Stimulated activated CD8-positive, alpha-beta memory T cell treated with anti-CD3 and anti-CD28 coated beads, Interleukin-15, amount 100 ng/mL, for 48 hours (primary cell): ENCODE measurements at places on chromosomes 13 and 19.
A peak's percentile ranks its signal among the peaks of the same experiment; 100 is the strongest.

GRCh38 chr19:50516456-50516855, 2.7 kb upstream of the ASPDH start:
- no peak for DNase-seq

- no peak for DNase-seq
These were observed 392.1 kb downstream of the MYO16 start for GRCh38 chr13:109021558-109021957.

DNA sequence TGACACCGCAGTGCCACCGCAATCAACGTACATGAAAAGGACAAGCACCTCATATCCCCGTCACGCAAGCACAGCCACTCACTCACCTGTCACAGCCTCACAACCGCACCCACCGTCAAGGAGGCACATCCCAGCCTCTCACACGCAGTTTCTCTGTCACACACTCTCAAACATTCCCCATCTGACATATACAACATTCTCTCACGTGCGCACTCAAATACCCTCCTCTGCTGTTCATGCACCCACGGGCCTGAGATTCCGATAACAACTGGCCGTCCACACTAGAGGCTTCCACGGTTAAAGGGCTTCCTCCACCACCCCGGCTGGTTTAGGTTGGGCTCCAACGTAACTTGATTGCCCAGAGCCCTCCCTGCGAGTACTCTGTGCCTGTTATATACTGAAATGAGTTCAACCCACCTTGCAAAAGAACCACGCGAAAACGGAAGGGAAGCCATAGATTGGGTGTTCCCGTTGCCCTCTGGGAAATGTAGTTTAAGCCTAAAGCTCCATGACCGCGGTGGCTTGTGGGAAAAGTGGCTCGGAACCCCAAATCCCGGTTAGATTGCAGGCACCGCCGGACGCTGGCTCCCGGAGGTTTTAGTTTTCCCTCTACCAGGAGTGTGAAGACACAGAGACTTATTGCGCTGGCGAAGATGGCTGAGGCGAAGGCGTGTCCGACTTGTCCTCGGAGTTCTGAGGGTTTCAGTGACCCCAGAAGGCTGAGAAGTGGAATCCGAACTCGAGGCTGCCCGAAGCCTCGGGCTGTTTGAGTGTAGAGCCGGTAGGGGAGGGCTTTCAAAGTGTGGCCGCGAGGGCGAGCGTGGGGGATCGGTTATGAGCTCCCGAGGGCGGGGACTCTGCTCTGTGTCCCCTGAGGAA, at the start of gene ZNF573:
ZNF573 (minus strand) TSS at position 460 of the 879 bp plus-strand sequence. CDS start 5,857 bp downstream, outside the sequence.
- DNase-seq: peak; percentile 69

- DNase-seq: peak; percentile 14
These were observed 190.9 kb downstream of the COL4A1 start for GRCh38 chr13:110116072-110116487.

GRCh38 chr19:51887522-51888498, at the start of gene ZNF577:
Gene ZNF577 (minus strand): TSS chr19:51887951. CDS start chr19:51880382, 7,569 bp downstream.
- peak; percentile 46 for DNase-seq

DNA sequence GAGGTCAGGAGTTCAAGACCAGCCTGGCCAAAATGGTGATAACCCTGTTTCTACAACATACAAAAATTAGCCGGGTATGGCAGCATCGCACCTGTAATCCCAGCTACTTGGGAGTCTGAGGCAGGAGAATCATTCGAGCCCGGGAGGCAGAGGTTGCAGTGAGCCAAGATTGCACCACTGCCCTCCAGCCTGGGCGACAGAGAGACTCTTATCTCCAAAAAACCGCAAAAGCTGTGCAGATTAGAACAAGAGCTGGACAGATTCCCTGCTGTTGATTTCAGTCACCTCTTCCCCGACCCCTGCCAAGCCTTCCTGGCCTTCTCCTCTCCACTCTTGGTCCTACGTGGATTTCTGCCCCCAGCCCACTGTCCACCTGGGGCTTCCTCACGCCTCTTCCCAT, 8.3 kb downstream of the CAMSAP3 start:
- no peak for DNase-seq

DNA sequence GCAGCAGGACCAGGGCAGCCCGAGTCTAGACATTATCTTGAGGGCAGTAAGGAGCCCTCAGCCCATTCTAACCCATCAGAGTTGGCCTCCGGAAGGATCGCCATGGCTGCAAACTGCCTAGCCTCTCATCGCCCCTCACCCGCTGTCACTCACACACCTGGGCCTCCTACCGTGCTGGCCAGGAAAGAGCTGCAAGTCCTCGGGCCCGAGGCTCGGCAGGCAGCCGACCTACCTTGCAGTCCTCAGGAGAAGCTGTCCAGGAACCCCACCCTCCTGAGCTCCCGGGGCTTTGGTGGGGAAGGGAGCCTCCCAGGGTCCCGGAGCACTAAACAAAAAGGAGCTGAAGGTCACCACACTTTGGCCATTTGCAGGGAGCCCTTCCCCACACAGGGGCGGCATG, 46.8 kb downstream of the CCNE1 start:
- DNase-seq: no peak

GRCh38 chr13:62906896-62907295, 1491.2 kb upstream of the PCDH20 start:
- DNase-seq: no peak
